ENCODE measurements at places on chromosomes 4 and X.

GRCh38 chrX:10049236-10049635 lies 82.1 kb downstream of the CLDN34 start:
- no peak for DNase-seq

- no peak for DNase-seq
Measured at GRCh38 chr4:158760866-158761265, 8.0 kb upstream of the FNIP2 start.

DNA sequence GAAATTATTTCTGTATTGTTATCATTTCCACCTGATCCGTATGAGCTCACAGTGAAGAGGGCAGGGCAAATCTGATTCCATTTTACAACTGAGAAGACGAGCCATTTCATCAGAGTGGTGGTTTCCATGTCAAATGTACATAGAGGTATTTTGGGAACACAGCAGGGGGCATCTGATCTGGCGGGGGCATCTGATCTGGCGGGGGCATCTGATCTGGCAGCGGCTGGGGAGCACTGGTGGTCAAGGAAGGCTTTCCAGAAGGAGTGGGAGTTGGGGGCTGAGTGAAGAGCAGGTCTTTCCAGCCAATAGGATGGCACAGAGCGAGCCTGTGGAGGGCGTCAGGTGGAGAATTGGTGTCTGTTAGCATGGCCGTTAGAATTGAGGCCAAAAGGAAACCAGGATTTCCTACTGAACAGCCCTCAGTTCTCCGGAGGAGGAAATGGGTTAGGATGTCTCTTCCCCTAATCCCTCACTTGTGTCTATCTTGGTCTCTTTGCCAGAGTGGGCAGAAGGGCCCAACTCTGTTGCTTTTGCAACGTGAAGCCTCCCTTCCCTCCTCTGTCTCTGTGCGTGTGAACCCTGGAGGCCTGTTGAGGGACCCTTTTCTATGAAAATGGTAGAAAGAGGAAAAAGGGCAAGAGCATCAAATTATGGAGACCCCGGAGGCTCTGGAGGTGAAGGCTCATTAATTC lies 41.3 kb downstream of the RHOH start:
- DNase-seq, result no peak

DNA sequence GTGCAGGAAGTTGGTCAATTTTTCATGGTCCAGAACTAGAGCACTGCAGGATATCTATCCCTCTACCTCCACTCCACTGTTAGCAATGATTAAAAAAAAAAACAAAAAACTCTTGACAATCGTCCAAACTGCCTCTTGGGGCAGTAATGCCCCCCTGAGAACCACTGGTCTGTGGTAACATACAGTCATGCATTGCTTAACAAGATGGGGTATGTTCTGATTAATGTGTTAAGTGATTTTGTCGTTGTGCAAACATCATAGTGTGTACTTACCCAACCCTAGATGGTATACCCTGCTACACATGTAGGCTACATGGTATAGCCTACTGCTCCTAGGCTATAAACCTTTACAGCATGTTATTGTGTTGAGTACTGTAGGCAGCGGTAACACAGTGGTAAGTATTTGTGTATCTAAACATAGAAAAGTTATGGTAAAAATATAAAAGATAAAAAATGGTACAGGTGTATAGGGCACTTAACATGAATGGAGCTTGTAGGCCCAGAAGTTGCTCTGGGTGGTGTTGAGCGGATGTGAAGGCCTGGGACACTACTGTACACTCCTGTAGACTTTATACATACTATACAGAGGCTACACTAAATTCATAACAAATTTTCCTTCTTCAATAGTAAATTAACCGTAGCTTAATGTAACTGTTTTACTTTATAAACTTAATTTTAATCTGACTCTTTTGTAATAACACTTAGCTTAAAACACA lies 34.1 kb downstream of the ART3 start:
- no peak for DNase-seq

- no peak for DNase-seq
Measured at GRCh38 chr4:125020089-125021034, 294.4 kb upstream of the FAT4 start.

- DNase-seq, result no peak
Measured at GRCh38 chr4:118741301-118741855, 56.2 kb downstream of the METTL14 start.

DNA sequence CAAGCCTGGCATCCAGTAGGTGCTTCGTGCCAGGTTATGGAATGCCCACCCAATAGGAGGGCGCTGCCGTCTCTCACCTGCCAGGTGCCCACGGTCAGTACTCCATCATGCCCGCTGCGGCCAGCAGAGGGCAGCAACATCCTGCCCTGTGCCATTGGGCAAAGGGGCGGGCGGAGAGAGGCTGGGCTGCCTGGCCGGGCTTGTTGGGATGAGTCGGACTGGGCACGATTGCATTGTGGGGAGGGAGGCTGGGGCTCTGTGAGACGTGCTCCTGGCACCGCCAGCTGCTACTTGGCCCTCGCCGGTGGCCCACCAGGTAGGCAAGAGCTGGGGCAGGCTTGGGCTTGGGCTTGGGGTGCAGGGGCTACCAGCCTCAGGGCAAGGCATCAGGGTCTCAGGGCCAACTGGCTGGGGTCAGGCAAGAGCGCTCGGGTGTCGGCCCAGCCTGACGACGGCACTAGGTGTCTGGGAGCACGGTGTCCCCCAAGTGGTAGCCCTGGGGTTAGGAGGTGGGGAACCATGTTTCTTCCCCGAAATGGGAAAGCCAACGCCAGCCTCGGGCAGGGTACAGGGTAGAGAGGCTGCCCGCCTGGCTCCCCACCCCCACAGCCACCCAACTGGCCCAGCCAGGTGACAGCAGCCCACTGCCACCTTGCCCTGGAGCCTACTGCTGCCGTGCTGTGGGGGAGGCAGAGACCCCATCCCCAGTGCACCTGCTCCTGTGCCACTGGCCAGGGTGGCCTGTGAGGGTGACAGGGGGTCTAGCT lies at the start of gene PLXNB3:
Gene PLXNB3 (plus strand): TSS at position 261 of the 767 bp plus-strand sequence. CDS start 1,287 bp downstream, outside the sequence.
- DNase-seq, result no peak

- no peak for DNase-seq
Measured at GRCh38 chr4:18056030-18056429, 34.5 kb upstream of the LCORL start.

GRCh38 chrX:48958635-48959094 lies 1.3 kb upstream of the OTUD5 start:
- DNase-seq, result no peak

- no peak for DNase-seq
Measured at GRCh38 chr4:25560605-25561004, 95.0 kb upstream of the SLC34A2 start.

- no peak for DNase-seq
Measured at GRCh38 chr4:78336093-78336943, 215.3 kb upstream of the ANXA3 start.

DNA sequence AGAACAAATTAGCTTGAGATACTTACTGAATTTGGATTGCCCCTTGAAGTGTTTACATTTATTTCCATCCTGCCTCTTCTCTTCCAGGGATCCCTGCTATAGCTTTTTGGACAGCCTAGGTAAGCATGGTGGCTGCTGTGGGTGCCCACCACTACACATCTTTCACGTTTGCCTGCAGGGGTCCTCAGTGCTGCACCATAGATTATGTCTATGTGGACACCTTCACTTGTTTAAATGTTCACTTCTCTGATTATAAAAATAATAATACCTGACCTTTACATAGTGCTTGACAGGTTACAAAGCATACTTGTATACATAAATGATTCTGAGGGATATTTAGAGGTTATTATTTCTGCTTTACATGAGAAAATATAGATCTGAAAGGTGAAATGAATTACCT lies 67.9 kb upstream of the SLC4A4 start:
- DNase-seq, result no peak
